ENCODE measurements at places on chromosomes 2 and 18.

DNA sequence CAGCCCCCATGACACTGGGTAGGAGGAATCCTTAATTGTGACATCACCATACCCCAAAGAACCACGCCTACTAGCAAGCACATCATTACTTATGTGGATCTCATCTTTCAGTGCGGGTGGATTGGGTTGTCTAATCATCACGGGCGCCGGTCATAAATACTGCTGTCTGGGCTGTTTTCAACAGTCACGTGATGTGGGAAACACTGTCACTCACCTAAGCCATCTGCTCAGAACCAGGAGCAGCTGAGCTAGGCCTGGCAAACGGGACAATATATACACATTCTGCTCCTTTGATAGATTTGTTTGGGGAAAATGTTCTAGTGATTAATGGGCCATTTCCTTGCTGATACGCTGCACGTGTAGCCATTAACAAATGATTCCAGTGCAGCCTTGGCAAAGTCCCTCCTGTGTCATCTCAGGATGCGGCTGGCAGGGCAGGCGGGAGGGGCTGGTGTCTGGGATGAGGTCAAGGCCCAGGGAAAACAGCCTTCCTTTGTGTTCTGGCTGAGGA lies 145.9 kb upstream of the COPS8 start:
- peak; percentile 38 for DNase-seq

DNA sequence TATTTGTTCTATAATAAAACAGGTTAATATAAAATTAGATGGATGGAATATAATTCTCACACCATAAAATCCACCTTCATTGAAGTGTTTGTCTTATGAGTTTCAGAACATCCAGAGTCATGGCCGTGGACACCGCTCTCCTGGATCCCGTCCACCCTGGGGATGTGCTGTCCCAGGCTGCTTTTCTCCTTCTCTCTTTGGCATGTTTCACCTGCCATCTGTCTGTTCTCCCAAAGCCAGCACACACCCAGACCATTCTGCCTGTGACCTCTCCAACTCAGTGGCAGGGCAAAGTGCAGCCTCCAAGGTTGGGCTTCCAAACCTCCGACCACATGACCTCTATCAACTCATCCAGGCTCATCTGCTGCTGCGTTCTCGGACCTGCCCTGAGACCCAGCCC lies 104.7 kb downstream of the MYT1L start:
- DNase-seq, result no peak

DNA sequence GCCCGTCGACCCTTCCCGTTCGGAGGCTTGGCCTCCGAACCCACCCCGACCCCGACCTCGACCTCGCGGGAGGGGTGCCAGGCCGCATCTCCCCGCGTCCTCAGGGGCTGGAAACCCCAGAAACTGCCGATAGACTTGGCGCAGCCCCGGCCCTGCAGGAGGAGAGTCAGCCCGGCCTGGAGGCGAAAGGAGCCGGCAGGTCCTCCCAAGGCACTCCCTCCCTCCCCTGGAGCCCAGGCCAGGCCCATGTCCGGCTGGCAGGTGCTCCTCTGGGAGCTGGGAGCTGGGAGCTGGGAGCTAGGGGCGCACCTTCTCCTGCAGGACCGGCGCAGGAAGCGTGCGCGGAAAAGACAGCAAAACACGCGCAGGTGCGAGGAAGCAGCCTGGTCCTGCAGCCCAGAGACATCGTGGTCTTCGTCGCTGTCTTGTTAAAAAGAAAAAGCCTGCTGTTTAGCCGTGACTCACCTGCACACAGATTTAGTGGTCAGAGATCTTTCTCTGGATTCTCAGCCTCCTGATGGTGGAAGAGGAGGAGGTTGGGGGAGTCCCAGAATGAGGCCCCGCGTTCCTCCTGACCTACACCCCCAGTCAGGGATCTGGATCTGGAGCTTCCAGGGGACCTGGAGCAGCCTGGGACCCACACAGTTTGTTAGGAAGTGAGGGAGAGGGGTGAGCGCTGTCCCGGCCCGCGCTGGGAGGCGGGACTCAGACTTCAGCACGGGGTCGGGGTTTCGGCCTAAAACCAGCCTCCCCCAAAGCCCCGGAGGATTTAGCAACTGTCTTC lies 660 bp upstream of the MBP start:
- no peak for DNase-seq

GRCh38 chr2:121650315-121650930 lies 1.2 kb upstream of the CLASP1 start:
- peak; percentile 15 for DNase-seq

- DNase-seq, result no peak
Observed at GRCh38 chr2:44560941-44561340, 199.2 kb downstream of the CAMKMT start.

Data from AG08395 (cell line).